HTR-8/SVneo (cell line): ENCODE measurements at places on chromosomes 2 and 18.

GRCh38 chr2:240564561-240565332, 3.5 kb upstream of the RNPEPL1 start:
- no peak for DNase-seq

- no peak for DNase-seq
Measured at GRCh38 chr2:14401873-14402272, 230.6 kb upstream of the LRATD1 start.

DNA sequence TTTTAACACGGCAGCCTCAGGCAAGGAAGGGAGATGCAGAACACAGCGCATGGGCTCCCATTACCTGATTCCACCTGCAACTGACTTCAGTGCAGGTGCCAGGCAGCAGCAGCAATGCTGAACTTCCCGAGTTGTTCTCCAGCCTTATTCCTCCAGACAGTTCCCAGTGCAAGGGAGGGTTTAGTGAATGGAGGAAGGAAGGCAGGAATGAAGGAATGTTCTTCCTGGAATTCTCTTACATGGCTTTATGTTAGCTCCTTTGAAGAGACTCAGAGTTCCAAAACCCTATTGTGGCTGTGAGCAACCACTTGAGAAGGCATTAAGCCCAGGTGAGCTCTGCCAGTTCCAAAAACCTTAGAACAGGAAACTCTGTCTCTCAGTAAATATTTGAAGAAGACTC, 45.5 kb downstream of the SERPINB7 start:
- DNase-seq = no peak

GRCh38 chr2:16656784-16657391, 8.7 kb downstream of the CYRIA start:
- DNase-seq = no peak
